ENCODE measurements at places on chromosomes 13 and 19.
A peak's percentile ranks its signal among the peaks of the same experiment; 100 is the strongest.

GRCh38 chr13:23470790-23471614 is 37.5 kb upstream of the SACS start:
- DNase-seq = no peak

- no peak for DNase-seq
These were observed 3.2 kb upstream of the RASGRP4 start for GRCh38 chr19:38429055-38429810.

GRCh38 chr19:13929956-13930355 is 8.3 kb downstream of the PODNL1 start:
- DNase-seq = no peak

DNA sequence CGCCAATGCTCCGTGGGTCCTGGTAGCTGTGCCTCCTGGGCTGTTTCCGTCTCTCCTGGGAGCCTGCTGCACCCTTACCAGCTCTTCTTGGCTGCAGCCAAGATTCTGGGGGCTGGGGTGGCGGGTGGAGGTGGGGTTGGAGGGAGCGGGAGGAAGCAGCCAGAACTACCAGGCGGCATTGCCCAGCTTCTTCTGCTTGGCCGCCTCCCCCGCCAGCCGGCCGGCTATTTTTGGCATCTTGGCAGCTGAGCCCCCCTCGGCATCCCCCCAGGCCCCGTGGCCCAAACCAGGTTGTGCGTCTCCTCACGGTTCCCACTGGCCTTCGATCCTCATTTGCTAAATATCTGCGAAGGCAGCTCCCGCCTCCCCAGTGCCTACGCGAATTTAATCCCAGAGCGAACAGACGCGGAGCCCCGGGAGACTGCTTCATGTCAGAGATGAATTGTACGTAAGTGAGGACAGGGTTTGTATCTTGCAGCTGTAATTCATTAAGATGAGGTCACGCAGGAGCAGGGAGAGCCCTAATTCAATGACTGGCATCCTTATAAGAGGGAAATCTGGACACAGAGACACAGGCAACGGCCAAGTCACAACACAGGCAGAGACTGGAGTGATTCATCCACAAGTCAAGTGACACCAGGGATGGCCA is 12.8 kb upstream of the PEAK3 start:
- no peak for DNase-seq

- no peak for DNase-seq
These were observed 26.9 kb upstream of the PIK3R2 start for GRCh38 chr19:18126097-18126496.

DNA sequence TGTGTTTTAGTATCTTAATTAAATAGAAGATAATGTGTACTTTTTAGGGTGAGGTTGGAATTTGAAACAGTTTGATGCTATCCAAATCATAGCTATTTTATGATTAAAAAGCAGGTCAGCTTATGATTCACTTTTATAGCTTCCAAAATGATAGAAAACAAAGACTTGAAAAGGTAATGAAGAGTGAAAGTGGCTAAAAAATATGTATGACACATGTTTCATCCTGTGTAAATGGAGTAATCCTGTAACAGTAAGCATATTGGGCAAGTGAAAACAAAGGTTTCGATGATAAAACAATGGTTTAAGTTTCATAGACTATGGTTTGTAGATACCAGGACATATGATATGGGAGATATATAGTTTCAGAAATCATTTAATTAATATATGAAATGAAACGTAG is 456.2 kb downstream of the PCDH20 start:
- no peak for DNase-seq

DNA sequence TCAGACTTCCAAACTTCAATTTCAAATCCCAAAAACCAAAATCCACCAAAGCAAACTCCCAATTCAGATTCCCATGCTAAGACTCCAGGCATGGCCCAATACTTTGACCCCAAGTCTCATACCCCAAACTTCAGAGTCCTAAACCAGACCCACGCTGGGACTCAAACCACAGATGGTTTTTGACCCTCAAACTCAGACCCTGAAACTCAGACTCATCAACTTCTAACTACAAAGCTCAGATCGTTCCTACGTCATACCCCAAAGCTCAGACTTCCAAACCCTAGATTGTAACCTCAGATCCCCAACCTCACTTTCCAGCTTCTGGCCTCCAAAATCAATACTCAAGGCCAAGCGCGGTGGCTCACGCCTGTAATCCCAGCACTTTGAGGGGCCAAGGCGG is 11.9 kb downstream of the RYR1 start:
- DNase-seq = no peak

DNA sequence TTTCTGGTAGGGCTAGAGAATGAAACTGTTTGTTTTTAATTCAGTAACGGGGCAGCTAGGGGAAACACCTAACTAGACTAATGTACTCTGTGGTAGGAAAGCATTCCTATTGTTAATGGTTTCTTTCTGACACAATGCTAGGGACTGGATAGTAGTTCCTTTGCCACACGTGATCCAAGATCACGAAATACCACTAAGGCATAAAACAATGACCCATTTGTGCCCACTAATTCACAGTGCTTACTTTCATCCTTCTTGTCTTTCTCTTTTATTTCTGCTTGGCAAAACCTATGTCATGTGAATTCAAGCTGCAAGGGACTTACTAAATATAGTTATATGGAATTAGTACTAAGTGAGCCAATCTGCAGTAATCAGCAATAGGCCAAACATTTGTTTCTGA is 834.1 kb upstream of the SLITRK6 start:
- no peak for DNase-seq

GRCh38 chr13:102003848-102004570 is 397.8 kb downstream of the FGF14 start:
- DNase-seq = no peak

DNA sequence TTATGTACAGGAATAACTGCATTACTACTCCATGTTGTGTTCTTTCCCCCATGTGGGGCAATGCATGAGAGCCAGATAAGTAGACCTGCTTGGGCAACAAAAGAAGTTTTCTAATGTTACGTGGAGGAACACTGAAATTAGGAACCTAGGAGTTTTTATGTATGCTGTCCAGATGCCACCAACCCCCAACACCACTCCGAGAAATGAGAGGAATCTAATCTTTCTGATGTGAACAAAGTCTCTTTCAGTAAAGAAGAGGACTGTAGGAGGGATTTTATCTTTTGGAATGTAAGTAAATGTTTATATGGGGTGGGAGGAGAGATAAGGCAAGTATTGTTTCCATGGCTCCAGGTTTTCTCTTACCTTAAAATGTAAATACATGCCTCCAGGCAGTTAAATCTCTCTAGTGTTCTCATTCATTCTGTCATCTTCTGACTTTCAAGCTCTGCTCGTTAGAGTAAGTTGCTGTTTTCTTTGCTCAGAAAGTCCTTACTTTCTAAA is 820.6 kb downstream of the PCDH17 start:
- no peak for DNase-seq

DNA sequence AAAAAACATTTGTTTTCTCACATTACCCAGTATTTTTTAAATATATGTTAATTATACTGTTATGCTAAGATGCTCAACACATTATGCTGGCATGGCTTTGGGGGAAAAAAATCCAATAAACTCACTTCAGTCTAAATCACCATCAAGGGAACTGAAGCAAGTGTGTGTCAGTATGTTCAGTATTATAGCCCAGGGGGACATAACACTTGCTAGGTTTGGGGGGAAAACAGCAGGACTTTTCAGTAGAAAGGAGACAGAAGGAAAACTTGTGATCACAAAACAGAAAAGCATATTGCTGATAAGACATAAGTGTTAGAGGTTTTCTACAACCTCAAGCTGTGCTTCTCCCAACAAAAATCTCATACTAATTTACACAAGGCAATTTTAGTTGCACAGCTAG is 1759.9 kb upstream of the PCDH20 start:
- no peak for DNase-seq

DNA sequence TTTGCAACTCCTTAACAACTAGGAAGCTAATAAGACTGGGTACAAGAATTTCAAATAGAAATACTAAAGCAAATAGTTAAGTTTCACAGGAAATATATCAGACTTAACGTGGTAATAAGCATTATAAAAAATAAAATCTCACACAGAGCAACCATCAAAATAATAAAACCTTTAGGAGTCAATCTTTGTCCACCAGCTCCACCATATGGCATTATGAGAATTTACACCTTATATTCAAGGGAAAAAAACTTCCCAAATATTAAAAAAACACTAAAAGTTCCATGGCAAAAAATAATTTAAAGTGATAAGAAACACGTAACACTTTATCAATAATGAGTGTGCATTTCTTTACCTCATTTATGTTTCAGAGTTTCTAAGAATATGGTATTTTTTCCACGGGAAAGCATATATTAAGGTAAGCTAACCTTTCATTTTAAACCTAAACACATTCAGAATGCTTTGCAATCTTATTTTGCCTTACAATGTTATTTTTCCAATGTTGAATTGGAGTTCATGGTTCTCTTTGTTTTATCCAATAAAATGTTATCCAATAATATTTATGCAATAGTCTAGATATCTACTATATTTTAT is 423.2 kb upstream of the SGCG start:
- DNase-seq = no peak

- no peak for DNase-seq
These were observed 69.8 kb upstream of the SERP2 start for GRCh38 chr13:44303681-44304432.

GRCh38 chr19:46353730-46354528 is 7.0 kb downstream of the PPP5C start:
- peak; percentile 65 for DNase-seq

- DNase-seq = no peak
These were observed 8.8 kb upstream of the IGFL4 start for GRCh38 chr19:46049597-46049996.

DNA sequence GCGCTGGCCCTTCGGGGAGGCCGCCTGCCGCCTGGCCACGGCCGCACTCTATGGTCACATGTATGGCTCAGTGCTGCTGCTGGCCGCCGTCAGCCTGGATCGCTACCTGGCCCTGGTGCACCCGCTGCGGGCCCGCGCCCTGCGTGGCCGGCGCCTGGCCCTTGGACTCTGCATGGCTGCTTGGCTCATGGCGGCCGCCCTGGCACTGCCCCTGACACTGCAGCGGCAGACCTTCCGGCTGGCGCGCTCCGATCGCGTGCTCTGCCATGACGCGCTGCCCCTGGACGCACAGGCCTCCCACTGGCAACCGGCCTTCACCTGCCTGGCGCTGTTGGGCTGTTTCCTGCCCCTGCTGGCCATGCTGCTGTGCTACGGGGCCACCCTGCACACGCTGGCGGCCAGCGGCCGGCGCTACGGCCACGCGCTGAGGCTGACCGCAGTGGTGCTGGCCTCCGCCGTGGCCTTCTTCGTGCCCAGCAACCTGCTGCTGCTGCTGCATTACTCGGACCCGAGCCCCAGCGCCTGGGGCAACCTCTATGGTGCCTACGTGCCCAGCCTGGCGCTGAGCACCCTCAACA is 1.2 kb downstream of the F2RL3 start:
- DNase-seq = peak; percentile 83
